ENCODE measurements at places on chromosomes 2 and 18.

DNA sequence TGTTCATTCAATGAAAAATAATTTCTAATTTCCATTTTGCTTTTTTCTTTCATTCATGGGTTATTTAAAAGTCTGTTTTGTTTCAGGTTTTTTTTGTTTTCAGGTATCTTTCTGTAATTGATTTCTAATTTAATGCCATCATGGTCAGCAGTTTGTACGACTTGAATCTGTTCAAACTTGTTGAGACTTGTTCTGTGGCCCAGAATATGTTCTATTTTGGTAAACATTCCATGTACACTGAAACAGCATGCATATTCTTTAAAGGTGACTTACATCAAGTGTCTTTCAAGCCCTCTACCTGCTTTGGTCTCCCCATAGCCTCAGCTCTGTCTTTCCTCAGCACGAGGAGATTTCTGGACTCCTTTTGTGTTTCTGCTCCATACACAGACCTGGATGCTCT is 49.1 kb downstream of the CYP1B1 start:
- DNase-seq, result no peak

DNA sequence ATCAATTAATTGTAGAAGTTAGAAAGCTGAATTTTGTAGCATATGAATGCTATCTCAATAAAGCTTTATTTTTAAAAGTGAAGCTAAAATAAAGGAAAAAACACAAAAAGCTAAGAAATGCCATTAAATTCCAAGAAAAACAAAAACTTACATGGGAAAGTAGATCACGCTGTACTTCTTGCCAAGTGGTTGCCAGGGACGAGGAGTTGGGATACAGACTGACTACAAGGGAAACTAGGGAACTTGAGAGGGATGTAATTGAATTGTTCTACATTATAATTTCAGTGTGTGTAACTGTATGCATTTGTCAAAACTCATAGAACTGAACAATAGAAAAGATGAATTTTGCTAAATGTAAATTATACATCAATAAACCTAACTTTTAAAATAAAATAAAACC is 108.1 kb downstream of the DYM start:
- no peak for DNase-seq

- peak; percentile 75 for DNase-seq
These were observed 46.2 kb upstream of the NABP1 start for GRCh38 chr2:191631754-191632153.

DNA sequence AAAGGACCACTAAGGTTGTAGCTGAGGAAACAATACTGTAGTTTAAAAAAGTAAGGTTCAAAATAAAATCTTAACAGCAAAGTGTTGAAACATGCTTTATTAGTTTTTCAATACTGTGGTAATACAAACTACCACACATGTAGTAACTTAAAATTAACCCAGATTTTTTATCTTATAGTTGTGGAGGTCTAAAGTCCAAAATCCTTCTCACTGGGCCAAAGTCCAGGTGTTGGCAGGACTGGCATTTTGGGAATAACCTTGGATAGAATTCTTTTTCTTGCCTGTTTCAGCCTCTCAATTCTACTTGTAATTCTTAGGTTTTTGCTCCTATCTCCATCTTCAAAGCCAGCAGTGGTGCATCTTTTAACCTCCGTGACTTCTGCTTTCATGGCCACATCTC is 942.0 kb downstream of the TSN start:
- DNase-seq, result no peak

GRCh38 chr2:121150126-121150525 is 134.9 kb downstream of the TFCP2L1 start:
- no peak for DNase-seq

- peak; percentile 19 for DNase-seq
These were observed 500 bp downstream of the CCNYL1 start for GRCh38 chr2:207711750-207712530.

DNA sequence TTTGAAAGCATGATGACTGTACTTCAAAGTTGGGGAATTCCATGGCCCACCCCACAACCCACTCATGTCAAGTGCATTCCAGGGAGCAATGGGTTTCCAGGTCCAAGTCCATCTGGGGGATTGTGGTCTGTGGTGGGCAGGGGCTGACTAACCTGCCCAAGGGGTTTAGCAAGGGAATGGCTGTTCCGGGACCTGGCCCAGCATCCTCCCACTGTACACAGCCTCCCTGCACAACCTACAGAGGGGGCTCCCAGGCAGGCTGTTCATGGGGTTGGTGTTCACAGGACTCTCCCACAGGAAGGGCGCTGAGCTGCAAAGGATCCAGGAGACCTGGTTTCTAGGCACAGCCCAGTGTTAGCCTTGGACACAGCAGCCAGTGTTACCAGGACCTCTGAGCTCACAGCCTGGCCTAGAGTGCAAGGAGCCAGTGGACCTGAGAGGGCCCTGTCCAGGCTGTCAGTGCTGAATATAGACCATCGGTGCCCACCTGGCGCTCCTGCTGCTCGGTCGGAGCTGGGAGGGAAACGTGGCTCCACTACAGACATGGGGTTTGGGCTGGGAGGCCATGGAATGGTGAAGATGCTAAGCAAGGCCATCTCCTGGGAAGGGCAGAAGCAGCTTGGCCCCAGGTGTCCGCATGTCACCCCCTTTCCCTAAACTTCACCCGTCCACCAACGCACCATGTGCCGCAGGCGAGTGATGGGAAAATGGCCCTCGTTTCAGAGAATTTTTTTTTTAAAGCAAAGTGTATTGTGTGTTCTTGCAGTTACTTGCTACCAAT is 317.2 kb downstream of the GBX2 start:
- no peak for DNase-seq

DNA sequence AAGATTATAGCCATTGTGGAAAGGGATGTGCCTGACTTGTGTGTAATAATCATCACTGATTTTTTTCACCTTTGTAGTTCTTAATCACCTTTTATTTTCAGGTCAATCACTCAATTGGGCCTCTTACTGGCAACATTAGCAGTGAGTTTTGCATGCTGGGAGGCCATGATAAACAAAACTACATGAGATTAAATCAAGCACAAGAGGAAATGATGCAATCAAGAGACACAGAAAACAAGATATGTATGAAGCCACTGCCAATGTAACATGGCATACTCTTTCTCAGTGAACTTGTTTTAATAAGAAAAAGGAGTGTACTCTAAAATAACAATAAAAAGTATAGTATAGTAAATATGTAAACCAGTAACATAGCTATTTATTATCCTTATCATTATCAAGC is 69.9 kb upstream of the FSIP2 start:
- no peak for DNase-seq

DNA sequence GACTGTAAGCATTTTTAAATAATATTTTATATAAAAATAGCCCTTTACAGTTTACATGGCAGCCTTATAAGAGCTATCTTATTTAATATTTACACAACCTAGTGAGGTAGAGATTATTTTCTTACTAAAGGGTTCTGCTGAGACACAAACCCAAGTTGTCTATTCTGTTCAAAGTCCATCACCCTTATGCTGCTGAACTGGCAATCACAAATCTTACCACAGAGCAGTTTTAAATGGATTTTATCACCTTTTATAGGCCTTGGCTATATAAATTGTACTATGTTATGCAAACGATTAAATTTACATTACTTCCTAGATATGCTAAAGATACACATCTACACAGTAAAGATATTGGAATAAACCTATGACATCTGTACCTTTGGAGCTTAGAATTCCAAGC is 40.7 kb downstream of the RBM45 start:
- no peak for DNase-seq

GRCh38 chr2:219344751-219345430 is 12.3 kb upstream of the RESP18 start:
- peak; percentile 2 for DNase-seq

DNA sequence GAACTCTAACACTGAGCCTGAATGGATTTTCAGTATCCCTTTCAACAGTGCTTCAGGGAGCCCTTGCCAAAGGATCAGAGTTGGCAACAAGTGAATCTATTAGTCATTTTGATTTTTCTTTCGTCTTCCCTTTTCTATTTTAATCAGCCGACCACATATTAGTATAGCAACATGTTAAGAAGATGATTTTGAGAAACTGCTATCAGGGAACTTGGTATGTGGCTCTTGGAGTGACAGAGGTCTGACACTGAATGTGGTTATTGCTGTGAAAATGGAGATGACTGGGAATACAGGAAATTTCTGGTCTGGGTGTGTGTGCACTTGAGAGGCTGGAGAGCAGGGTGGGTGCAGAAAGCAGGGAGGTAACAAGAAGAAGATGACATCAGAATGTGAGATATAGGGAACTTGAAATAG is 28.7 kb upstream of the IL1RL1 start:
- DNase-seq, result no peak

GRCh38 chr2:12741380-12741779 is 24.6 kb downstream of the TRIB2 start:
- no peak for DNase-seq

- no peak for DNase-seq
These were observed 21.2 kb downstream of the AMER3 start for GRCh38 chr2:130776550-130776949.

DNA sequence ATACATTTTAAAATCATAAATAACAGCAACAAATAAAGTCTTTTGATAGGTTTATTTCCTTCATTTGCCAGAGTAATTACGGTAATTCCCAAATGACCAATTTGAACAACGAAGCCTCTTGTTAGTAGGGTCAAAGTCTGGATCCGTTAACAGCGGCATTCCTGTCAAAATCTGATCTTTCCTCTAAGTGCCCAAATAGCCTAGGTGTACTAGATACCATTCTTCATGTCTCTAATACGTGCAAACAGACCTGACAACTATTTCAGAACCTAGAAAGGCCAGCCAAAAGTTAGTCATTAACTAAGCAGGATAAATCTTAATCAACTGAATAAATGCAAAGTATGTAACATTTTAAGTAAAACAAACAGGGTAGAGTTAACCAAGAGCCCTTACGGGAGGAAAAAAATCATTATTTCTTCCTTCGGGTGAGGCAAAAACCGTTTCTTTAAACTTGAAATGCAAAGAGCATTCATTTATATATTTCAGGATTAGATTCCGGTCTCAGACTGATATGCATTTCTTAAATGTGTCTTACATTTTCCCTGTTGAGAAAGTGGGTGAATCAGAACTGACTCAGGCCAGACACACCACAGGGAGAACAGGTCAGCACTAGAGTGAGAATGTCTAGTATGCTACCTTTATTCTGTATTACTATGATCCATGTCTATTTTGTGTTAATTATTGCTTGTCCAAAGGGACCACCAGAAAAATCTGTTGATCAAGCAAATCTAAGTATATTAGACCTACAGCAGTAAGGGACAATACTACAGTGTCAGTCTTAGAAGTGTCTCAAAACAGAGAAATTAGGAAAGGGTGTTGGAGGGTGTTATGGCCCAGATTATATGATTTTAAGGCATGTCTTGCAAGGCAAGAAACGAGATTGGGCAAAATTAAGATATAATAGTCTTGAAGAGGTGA is 141.5 kb upstream of the NDUFV2 start:
- DNase-seq, result no peak

DNA sequence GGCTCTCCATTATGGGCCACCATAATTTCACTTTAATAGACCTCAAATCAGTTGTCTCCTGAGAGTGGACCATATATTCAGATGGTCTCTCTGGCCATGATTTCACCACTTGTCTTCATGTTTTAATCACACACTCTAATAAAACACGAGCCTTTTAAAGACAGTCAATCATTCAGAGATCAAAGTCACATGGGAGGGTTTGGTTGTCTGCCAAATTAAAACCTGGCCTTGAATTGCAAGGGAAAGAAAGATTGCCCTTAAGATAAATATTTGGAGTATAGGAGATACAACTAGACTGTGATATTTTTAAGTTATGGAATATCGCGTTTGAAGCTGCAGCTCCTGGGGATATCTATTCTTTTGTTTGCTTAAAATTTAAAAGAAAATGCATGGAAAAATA is 377.8 kb upstream of the DDX18 start:
- no peak for DNase-seq

DNA sequence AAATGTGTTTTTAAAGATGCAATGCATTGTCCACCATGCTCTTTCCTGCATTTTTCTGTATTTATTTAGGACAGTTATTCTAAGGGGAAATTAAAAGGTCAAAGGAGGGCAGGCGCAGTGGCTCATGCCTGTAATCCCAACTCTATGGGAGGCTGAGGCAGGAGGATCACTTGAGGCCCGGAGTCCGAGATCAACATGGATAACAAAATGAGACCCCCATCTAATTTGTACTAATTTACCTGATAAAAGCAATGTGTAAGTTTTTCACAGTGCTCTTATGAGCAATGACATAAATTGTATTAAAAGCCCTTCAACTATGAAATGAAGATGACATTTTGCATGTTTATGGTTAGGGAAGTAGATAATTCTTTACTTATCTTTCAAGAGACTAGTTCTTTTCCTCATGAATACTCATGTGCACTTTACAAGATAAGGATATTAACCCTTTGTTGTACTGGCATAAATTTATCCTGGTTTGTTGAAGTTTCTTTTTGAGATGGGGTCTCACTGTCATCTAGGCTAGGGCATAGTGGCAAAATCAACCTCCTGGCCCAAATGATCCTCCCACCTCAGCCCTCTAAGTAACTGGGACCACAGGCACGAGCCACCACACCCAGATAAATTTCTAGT is 9.7 kb downstream of the HSBP1L1 start:
- no peak for DNase-seq

- peak; percentile 51 for DNase-seq
These were observed 14.2 kb downstream of the PMS1 start for GRCh38 chr2:189798312-189799029.

DNA sequence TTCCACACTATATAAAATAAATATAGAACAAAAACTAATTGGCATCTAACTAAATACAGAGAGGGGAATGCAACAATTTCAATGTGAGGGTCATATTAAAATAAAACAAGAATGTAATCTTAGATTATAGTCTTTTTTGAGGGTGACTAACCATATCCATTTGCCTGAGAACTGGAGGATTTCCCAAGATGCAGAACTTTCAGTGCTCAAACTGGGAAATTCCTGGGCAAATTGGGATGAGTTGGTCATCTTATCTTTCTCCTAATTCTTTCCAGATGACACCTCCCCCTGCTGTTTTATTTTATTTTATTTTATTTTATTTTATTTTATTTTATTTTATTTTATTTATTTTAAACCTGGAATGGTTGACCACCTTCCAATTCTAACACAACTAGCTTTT is 846.2 kb downstream of the SLC4A3 start:
- DNase-seq, result no peak

- no peak for DNase-seq
These were observed 68.9 kb downstream of the MEX3C start for GRCh38 chr18:51128533-51128932.

- no peak for DNase-seq
These were observed 169.6 kb upstream of the HAAO start for GRCh38 chr2:42961961-42962360.

GRCh38 chr2:12861344-12861930 is 144.7 kb downstream of the TRIB2 start:
- DNase-seq, result no peak

GRCh38 chr2:5454051-5454390 is 238.2 kb upstream of the SOX11 start:
- DNase-seq, result no peak

GRCh38 chr2:171894612-171894947 is 536 bp upstream of the SLC25A12 start:
- no peak for DNase-seq

Measured in AML-193 (cell line).